ENCODE measurements at places on chromosomes 1 and 21.

DNA sequence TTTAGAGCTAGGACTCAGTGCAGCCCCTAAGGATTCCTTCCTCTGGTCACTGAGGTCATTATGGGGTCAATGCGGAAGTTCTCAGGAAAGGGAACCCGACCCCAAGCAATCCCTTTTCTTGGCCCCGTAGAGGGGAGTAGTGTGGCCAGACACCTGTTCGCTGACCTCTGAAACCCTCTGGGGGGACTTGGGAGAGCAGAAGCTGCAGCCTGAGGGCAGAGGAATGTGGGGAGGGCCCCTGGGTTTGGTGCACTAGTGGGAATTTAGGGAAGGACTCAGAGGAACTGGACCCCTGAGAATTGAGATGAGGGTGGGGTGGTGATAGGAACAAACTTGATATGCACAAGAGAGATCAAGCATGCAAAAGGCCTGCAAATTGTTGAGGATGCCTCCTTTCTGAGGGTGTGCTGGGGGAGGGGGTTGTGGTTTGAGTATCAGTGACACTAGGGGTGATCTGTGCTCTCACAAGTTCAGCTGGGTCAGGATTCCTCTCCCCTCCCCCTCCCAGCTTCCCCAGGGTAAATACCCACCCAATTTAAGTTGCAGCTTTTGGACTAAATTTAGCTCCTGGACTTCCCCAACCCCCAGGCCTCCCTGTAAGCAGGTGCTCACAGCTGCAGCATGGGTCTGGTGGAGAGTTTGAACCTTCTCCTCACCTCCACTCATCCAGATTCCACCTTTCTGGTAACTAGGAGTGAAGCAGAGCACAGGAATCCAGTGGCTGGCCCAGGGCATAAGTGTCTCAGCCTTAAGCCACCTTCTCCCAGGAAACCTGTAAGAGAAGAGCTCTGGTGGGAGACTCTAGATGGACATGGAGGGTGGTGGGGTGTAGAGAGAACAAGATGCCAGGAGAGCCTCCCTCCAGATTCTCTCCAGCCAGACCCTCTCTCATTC lies 13.5 kb downstream of the ADAMTSL4 start:
- no peak for DNase-seq

GRCh38 chr1:206557636-206558473 lies 50.5 kb downstream of the RASSF5 start:
- DNase-seq: no peak

DNA sequence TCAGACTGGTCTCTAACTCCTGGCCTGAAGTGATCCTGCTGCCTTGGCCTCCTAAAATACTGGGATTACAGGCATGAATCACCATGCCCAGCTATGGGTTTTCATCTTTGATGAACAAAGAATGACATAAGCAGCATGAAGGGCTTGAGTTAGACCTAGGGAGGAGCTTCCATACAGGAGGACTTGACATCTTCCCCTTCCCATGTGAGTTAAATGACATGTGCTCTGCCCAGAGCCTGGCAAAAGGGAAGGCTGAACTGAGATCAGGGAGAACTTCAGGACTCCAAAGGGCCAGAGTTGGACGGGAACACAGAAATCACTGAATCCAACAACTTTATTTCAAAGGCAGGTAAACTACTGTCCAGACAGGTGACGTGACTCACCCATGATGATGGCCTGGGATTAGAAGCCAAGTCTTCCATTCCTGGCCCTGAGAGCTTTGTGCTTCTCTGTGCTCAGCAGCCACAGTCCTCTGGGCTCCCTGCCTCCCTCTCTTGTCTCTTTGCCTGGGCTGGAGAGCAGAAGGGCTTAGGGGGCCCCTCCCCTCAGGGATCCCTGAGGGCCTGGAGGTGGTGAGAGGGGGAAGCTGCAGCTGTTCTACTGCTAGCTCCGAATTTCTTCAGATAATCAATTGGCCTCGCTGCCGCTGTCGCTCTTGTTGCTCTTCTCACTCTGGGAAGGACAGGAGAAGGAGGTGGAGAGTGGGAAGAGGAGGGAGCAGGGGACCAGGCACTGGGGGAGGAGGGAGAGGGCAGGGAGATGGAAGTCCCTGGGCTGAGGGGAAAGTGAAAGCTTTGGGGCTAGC lies 7.6 kb downstream of the NHLH1 start:
- no peak for DNase-seq

DNA sequence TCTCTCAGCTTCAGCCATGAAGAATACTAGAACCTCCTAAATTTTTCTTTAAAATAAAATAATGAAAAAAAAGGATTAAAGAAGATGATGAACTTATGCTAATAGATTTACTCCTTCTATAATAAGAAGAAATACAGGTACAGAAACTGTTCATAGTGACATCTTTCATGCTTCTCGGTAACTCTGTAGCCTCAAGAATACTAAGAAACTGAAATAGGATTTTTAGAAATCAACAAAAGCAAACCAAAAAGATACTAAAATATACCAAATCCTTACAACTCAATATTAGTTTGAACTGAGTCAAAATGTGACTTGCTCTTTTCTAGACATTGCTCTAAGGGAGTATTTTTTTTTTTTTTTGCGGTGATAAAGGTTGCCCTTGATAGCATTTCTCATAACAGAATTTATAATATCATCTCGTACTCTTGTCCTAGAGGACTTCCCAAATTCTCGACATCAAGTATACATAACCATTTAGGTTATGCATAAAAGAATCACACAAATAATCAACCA lies 42.8 kb downstream of the ZZZ3 start:
- no peak for DNase-seq

DNA sequence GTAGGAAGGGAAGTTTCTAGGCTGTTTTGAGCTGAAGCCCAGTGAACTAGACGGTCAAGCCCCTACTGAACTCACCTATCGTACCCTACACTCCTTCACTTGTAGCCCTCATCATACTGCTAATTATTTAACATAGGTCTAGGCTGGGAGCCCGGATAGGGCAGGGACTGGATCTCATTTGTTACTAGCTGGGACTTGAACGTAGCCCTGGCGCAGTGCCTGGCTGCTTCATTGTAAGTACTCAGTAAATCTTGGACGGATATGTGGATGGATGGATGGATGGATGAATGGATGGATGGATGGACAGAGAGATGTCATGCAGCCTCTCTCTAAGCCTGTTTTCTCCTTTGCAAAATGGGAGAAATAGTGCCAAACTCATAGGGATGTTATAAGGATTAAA lies 129.2 kb downstream of the EPHB2 start:
- DNase-seq: no peak

- no peak for DNase-seq
These were observed 39.6 kb upstream of the KANK4 start for GRCh38 chr1:62358665-62359373.

DNA sequence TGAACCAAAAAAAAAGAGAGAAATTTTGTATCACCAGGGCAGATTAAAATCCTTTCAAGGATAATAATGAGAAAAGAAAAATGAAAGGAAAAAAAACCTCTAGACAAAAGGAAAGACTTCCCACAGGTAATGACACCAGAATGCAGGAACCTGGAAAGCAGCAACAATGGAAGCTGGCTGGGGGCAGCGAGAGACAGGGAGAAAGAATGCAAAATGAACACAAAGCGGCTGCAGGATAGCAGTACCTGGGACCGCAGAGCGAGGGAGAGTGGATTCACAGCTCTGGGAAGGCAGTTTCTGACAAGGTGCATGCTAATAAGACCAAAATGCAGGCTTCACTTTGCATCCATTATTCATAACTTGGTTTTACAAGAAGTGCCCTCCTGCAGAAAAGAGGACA lies 349.0 kb downstream of the SIPA1L2 start:
- DNase-seq: no peak

- DNase-seq: no peak
These were observed 1.1 kb downstream of the LUZP1 start for GRCh38 chr1:23167353-23168078.

GRCh38 chr1:155105604-155106011 lies 22.1 kb upstream of the EFNA1 start:
- DNase-seq: no peak

DNA sequence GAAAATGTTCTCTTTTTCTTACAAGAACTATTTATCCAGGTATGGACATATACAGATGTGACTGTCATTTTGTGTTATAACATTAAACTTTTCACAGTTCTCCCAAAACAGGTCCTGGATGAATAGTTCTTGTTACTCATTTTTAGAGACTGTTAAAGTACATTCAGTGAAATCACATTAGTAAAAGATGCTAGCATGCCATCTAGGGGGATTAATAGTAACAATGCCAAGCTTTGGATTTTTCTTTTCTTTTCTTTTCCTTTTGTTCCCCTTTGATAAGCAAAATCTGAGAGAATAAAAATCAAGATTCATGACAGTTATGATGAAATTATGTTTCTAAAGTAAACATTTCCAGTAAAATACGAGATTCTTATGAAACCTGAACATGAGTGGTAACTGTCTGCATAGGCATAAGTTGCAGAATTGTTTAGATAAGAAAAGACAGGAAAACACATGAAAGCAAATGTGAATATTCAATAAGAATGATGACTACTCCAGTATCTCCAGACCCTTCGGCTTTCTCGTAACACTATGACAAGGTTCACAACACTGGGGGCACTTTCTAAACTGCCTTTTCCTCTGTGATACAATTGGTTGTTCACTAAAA lies 77.5 kb downstream of the TPR start:
- no peak for DNase-seq

DNA sequence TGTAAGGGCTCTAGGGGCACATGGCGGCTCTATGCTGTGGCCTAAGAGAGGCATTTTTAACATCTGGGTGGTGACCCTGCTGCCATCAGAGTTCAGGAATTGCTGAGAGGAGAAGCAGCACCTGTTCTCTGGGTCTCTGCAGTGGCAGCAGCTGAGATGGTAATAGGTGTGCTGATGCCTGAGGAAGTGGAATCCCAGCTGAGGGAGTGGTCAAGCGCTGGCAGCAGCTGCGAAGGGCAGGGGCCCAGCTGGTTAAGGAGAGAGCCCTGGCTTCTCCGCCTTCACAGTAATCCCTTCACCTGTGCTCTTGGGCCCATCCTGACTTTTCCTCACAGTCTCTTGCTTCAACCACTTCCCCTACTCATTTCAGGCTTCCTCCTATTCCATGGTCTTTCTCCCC lies 39.8 kb downstream of the GJA5 start:
- no peak for DNase-seq
